ENCODE measurements at places on chromosomes 2 and 18.

DNA sequence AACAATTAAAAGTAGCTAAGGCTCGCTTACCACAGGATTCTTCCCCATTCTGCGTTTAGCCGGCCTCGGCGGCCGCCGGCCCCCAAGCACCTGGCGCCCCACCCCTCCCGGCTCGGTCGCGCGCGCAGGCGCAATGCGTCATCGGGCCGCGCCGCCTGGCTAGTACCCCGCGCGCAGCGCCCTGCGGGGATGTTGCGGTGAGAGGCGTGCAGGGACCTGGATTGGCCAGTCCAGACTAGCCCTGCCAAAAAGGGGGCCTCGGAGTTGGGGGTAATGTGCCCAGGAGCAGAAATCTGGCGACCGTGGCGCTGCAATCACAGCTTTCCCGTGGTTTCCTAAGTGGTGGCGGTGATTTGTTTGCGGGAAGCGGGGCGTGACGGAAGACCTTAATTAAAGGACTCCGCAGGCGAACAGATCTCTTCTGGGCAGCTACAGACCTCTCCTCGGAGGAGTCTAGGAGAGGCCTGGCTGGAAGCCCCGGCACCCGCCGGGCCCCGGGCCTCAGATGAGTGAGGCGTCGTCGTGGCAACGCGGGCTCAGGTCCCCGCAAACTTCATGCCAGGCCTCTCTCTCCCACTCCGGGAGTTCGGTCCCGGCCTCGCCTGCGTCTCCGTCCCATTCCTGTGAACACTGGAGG, 606 bp downstream of the TMEM237 start:
- DNase-seq = peak; percentile 9

GRCh38 chr2:48233005-48233404, 296.9 kb upstream of the STON1 start:
- no peak for DNase-seq

DNA sequence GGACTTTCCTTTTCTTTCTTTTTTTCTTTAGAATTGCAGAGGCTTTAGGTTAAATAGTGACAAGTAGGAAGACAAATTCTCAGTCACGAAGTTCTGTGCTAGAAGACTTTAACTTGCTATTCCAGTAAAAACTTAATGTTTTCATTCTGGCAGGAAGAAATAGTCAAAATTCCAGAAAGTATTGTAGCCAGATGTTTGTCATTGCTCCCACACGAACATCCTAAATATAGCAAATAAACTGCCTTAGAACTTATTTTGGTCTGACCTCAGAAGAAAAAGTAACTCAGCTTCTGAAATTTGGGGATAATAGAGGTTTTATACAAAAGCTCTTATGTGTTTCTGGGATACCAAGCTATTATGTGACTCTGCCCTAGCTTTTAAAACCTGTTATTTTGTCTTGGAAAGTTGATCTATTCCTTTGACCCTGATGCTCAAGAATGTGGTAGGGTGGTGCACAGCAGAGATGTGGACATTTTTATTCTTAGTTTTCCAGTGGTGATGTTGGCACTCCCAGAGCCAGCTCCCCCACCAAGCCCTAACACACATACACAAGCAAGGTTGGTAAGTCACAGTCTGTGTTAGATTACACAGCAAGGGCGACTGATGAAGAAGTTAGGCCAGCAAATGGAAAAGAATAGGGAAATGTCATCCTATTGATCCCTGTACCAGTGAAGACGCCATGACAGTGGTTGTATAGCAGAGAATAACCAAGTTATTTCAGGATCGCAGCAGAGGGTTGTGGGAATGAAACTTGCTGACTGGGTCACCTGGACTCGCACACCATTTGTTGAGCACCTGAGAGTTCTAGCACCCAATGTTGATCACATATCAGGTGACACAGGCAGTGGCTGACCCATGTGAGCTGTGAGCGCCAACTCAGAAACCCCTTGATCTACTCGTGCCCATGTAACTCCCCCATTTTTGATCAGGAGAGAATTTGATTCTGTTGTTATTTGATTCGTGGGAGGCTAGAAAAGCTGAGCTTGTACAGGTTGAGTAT, 23.7 kb downstream of the FARP2 start:
- no peak for DNase-seq

GRCh38 chr2:219206328-219207133, at the start of gene ZFAND2B:
ZFAND2B (plus strand) TSS chr2:219206782; CDS start chr2:219206988, 206 bp downstream.
- DNase-seq = no peak

DNA sequence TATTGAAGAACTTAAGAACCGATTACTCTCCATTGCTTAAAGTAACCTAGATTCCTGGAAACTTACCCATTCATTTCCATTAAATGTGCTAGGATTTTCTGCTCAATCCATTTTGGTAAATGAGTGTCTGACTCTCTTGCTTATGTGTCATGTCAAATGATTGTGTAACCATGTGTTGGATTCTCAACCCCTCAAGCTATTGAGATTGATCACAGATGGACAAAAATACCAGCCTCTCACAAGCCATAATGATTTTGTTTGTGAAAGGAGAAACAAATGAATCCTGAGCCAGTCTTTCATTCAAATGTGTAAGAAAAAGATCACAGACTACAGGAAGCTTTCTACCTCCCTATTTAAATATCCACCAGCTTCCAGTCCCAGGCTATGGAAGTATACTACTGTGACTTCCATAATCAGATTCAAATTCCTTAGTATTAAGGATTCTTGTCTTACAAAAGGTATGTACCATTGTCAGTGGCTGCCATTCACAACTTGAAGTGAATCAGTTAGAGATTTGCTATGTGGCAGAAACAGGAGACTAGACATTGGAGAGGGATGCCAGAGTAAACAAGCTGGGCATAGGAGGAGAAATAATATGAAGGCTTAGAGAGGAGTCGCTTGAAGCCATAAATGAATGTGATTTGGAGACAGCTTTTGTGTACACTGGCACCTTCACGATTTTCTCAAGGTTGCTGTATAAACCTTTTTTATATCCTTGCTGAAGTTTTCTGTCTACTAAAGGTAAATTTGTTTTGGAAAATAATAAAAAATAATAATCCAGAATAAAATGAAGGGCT, 498.5 kb upstream of the SETBP1 start:
- no peak for DNase-seq

Measured in iPS DF 19.7 (cell line).